ENCODE measurements at places on chromosomes 13 and 19.

DNA sequence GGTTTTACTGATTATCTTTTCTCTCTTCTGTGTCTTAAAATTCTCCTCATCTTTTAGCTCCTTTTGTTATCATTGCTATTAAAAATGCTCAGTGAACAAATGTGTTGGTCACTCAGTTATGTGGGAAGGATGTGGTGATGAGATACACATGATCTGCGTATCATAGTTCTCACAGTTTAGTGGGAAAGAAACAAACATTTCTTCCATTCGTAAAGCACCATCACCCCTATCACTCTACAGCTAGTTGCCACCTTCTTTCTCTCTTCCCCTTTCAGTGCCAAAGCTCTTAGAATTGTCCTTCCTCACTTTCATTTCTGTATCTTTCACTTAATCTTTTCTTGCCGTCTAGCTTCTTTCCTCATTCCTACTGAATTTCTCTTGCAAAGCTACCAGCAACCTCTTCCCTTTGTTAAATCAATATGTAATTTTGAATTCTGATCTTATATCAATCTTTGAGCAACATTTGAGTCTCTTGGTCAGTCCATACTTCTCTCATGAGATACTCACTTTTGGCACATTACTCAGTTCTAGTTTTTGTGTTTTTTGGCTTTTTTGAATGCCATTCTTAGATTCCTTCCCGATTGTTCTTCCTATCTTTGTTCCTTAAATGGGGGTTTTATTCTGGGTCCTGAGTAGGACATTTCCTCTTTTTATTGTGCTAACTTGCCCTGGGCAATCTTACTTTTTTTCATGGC is 122.3 kb downstream of the PCCA start:
- no peak for DNase-seq

GRCh38 chr19:56917998-56918397 is 77.5 kb upstream of the PEG3 start:
- no peak for DNase-seq

DNA sequence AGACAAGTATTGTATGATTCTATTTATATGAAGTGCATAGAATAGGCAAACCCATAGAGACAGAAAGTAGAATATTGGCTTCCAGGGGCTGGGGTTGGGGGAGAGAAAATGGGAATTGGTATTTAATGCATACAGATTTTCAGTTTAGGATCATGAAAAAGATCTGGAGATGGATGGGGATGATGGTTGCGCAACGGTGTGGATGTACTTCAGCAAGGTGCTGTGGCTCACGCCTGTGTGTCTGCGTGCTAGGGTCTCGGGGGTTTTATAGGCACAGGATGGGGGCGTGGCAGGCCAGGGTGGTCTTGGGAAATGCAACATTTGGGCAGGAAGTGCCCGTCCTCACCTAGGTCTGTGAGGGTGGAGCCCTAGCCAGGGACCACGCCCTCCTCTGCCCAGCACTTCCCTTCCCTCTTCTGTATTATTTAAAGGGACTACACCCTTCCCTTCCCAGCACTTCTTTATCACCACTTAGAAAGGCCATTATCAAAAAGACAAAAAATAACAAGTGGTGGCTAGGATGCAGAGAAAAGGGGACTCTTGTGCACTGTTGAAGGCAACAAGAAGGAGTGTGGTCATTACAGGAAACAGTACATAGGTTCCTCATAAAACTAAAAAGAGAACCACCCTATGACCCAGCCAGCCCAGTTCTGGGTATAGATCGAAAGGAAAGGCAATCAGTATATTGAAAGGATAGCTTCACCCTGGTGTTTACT is 29.0 kb downstream of the LILRB4 start:
- no peak for DNase-seq

GRCh38 chr19:12913011-12913561 is 6.0 kb downstream of the SYCE2 start:
- DNase-seq: peak; percentile 88

DNA sequence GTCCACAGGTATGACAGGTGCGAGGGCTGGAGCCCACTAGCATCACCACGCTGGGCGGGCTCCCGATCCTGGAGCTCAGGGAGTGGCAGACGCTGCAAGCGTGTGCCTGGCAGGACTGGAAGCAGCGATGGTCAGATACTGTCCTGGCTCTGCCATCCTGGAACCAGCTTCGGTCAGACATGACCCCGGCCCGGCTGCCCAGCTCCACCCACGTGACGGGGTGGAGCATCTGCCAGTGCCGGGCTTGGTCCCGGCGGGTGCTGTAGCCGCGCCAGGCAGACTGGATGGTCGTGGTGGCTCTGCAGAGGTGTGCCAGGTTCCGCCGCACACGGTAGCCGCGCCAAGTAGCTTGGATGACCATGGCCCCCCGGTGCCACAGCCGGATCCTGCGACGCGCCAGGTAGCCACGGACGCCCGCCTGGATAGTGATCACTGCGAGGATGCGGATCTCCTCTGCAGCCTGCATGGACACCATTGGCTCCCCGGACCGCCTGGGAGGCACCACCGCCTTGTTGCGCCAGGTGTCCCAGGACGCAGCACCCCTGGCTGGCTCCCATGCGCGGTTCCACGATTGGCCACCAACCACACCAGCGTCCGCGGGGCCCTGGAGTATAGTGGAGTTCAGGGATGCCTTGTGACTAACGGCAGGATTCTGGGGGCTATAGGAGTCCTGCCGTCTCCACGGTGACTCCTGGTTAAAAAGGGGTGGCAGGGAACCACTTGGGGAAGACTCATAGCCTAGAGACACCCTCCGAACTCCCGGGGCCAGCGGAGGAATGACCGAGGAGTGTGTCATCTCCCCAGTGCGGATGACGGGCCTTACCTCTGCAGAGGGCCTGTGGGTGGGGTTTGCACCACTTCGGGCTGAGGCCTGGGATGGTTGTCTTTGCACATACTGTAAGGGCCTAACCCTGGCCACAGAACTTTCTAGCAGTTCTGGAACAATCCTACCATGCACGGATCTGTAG is 16.5 kb downstream of the IQCN start:
- DNase-seq: no peak

DNA sequence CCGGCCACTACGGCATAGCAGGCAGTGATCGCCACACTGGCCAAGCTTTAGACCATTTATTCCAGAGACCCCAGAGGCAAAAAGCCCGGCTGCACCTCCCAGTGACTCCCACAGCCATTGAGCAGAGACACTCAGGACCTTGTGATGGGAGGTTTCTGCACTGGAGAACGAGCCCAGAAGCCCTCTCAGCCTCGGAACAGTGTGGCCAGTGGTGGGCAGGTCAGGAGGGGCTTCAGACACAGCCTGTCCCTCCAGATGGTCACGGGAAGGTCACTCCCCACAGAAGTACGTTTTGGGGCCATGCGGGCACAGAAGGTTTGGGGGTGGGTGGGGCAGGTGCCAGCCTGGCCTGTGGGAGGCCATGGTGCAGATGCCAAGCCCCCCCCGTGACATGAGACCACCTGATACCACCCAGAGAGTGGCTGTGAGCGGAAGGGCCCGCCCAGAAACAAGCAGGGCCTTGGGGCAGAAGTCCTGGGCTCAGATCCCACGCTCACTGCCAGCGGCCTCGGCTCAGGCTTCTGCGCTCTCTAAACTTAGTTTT is 599 bp upstream of the F10 start:
- no peak for DNase-seq

DNA sequence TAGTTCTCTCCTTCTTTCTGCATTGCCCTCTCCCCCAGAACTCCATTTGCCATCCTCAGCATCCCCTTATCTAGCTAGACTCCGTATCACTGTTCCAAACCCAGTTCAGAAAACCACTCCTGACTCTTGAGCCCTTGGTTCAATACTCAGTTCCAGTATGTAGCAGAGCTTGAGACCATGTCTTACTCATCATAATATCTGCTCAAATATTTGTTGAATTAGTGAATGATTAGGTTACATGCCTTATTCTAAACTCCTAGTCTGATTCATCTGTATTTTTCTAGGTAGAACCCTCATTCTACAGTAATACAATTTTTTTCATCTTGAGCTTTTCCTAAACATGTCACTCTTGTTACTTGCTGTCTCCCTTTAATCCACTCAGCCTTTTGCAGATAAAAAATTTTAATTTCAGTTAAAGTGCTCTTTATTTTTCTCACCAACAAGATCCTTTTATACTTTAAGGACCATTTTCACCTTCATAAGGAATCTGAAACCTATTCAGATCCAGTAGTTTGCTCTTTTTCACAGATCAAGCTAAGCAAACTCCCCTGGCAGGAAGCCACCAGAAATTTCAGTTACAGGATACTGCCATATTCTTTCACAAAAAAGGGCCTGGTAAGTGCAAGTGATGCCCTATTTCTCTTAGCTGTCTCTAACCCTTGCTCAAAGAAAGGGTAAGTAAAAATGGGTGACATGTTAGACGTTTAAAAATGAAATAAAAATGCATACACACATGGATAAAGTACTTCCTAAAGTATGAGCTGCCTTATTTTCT is 23.1 kb upstream of the INTS6 start:
- DNase-seq: no peak

GRCh38 chr13:106498158-106498557 is 37.3 kb downstream of the EFNB2 start:
- no peak for DNase-seq

DNA sequence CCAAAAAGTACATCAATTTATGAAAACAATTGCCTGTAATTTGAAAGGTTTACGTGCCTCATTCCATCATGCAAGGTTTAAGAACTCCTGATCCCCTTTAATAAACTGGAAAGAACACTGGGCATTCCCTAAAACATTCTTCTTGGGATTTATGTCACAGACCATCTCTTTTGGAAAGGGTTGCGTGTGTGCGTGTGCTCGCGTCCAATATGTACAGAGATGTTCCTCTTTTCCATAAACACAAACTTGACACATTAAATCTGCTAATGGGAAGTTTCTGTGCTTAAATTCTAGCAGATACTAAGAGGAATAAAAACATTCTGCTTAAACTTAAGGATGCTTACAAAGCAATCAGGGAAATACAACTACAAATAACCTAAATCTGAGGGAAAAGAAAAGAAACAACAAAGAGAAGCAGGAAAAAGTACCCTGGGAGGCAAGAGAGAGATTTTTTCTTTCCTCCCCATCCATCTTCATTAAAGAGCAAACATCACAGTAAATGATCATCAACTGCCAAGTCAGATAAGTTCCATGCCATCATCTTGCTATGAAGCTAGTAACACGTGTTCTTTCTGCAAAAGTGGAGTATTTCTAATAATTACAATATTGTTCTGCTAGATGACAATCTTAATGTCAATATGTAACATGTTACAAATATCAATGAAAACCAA is 83.7 kb downstream of the STK24 start:
- DNase-seq: no peak

DNA sequence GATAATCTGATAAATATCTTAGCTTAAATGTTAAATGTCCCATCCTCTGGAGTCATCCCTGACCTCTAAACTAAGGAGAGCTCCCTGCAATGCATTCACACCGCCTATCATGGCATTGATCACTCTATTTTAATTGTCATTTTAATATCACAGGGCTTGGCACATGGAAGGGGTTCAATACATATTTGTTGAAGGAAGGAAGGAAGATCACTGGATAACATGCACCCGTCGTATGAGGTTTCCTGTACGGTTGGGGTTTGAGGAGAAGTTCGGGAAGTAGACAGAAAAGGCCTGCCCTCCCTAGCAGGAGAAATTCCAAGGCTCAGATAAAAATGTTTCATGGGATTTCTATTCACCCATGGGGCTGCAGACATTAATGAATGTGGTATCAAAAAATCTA is 102.0 kb downstream of the MBNL2 start:
- DNase-seq: no peak

GRCh38 chr19:40257096-40257517 is 28.0 kb downstream of the AKT2 start:
- no peak for DNase-seq

DNA sequence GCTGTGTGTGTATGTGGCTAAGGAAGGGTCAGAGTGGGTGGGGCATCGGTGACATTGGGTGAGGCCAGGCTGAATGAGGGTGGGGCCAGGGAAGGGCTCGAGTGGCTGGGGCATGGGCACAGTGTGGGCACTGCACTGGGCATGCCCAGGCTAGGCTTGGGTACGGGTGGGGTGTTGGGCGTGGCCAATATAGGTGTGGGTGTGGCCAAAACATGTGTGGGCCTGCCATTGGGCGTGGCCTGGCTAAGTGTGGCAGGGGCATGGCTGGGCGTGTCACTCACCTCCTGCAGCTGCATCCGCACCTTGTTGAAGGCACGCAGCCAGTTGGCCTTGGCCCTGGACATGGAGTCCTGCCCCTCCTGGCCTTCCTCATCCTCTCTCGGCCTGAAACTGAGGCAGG is 33.2 kb downstream of the UNC13A start:
- DNase-seq: peak; percentile 33

DNA sequence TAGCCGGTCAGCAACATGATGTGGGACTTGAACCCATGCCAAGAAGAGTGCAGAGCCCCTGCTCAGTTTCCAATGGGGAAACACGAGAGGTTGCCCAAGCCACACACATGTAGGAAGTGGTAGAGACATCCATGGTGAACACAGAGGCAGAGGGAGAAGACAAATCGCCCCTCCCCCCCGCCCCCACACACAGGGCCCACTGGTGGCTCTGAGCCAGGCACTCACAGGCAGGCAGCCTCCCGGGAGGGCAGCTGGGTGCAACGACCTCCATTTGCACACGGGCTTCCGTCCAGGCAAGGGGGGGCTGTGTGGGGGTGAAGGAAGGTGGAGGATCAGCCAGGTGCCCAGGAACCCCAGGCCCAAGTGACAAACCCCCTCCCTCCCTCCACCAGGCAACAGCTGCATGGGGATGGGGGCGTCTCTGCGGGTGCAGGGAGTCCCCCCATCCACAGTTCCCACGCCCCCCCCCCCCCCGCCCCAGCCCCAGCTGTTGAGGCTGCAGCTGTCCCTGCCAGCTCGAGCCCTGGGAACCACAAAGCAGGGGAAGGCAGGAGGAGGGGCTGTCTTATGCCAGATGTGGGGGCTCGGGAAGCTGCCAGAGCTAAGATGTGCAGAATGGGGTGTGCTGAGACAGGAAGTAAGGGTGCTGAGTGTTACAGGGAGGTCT is 3.4 kb downstream of the NOTCH3 start:
- DNase-seq: peak; percentile 11

DNA sequence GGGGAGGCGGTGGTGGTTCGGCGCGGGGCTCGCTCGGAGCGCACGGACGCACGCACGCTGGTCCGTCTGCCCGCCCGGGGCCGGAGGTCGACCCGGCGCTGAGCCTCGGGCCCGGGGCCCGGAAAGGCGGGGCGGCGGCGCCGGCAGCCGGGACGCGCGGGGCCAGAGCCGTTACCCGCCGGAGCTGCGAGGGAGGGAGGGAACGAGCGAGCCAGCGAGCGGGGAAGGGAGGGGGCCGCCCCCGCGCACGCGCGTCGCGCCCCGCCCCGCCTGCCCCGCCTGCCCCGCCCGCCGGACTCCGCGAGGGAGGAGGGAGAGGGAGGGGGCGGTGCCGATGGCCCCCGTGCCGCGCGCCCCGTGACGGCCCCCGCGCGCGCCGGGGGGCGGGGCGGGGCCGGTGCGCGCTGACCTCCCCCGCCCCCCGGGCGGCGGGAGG is 15.0 kb downstream of the CIC start:
- DNase-seq: peak; percentile 74

DNA sequence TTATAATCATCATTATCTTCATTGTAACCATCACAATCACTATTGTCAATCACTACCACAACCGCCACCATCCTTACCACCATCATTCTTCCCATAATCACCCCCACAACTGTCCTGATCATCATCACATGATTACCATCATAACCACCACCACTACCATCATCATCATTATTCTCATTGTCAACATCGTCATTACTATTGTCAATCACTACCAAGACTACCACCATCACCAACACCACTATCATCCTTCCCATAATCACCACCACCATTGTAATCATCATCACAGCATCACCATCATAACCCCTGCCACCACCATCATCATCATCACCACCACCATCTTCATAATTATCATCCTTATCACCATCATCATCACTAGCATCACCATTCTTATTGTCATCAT is 55.2 kb downstream of the MBD3L1 start:
- no peak for DNase-seq
